Breast epithelium (tissue), 4 donors: ENCODE measurements at places on chromosomes 16 and 17. TPM values are rescaled to one million over a fixed set of nuclear protein-coding genes. Genes with fewer than 3 reads are reported as not detected.

- H3K4me3 ChIP-seq = no peak overlapping the region
- no peak overlapping the region for H3K27ac ChIP-seq
- H3K36me3 ChIP-seq = no peaks in the 10 kb centered on the region
- H3K4me1 ChIP-seq = no peaks in the 10 kb centered on the region
- DNase-seq = no peak
These were observed 372.7 kb downstream of the SLC39A11 start for GRCh38 chr17:72719578-72720493.

The CCL2 gene
- total RNA-seq = 26.5 TPM

DNA sequence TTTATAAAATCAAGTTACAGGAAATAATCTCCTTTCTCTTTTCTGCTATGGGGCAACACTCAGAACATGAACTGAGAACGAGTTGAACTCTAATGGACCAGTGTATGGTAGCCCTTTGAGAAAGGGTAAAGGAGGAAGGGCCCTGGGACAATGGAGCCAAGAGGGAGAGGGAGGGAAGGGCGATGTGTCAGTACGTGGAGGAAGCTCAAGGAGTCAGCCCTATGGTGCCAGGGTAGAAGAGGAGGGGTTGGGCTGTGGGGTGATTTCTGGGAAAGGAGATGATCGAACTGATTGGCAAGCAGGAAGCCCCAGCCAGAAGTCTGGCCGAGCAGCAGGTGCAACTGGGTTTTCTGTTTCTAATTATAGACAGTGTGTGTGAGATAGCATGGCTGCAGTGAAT, 4.3 kb upstream of the WIPI1 start:
- H3K4me3 ChIP-seq = no peak overlapping the region
- no peaks in the 10 kb centered on the region for H3K36me3 ChIP-seq
- H3K27me3 ChIP-seq = no peaks in the 10 kb centered on the region
- no peak for DNase-seq
- H3K4me1 ChIP-seq = no peaks in the 10 kb centered on the region

GRCh38 chr16:31439519-31439918, 3.1 kb downstream of the ZNF843 start:
- H3K4me3 ChIP-seq = no peak overlapping the region
- DNase-seq = no peak
- no peaks in the 10 kb centered on the region for H3K4me1 ChIP-seq

- H3K27ac ChIP-seq = no peak overlapping the region
- no peak overlapping the region for H3K4me3 ChIP-seq
- H3K4me1 ChIP-seq = no peaks in the 10 kb centered on the region
These were observed 28.9 kb upstream of the ABCC12 start for GRCh38 chr16:48184681-48185080.

- peaks cover 51% of the 10 kb centered on the region for H3K27me3 ChIP-seq
- H3K4me3 ChIP-seq = peak overlapping the region; percentile 29
- no peak for DNase-seq
- H3K36me3 ChIP-seq = no peaks in the 10 kb centered on the region
These were observed 51.3 kb upstream of the AMZ2 start for GRCh38 chr17:68196394-68197090.

The TSPOAP1 gene
- total RNA-seq = 26.9 TPM

- H3K36me3 ChIP-seq = no peaks in the 10 kb centered on the region
- H3K4me3 ChIP-seq = no peak overlapping the region
- H3K27me3 ChIP-seq = no peaks in the 10 kb centered on the region
- no peaks in the 10 kb centered on the region for H3K4me1 ChIP-seq
- H3K27ac ChIP-seq = peak overlapping the region; percentile 77
These were observed 20.0 kb upstream of the TBX2 start for GRCh38 chr17:61379457-61380216.

The SYNGR3 gene
- 0.64 TPM for total RNA-seq

DNA sequence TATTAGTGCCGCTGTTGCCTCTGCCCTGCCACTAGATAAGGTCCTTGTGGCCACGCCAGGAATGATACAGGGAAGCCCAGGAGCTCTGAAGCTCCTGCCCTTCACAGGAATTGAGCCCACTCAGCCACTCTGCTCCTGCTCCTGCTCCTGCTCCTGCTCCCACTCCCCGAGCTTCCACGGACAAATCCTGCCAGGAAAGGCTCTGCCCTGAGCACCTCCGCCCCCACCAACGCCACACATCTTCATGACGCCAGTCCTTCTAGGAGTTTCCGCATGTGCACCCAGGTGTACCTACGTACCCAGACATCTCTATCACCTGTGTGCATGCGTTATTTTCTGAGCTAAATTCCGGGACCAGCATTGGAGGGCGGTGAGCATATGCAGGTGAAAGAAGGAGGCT, 369.1 kb downstream of the C16orf95 start:
- no peak for DNase-seq
- H3K27ac ChIP-seq = no peak overlapping the region
- no peak overlapping the region for H3K4me3 ChIP-seq

The TEDC2 gene
- total RNA-seq = 0.98 TPM

DNA sequence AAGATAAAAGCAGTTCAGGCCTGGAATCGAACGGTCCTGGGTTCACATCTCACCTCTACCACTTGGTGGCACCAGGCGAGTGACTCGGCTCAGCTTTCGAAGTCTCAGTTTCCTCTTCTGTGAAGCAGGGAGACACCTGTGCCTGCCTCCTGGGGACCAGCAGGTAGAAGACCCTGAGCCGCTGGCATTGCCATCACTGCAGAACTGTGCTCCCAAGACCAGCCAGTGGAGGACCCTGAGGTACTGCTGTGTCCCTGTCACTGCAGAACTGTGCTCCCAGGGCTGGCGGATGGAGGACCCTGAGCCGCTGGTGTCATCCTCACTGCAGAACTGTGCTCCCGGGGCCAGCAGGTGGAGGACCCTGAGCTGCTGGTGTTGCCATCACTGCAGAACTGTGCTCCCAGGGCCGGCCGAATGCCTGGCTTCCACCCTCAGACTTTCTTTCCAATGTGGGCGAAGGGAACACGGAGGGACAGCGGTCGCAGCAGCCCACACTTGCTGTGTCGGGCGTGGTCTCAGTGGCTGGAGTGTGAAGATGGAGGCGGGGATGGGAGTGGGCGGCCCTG, 8.7 kb upstream of the SLC7A5 start:
- H3K27me3 ChIP-seq = peaks cover 15% of the 10 kb centered on the region
- H3K36me3 ChIP-seq = no peaks in the 10 kb centered on the region
- H3K4me3 ChIP-seq = no peak overlapping the region
- no peaks in the 10 kb centered on the region for H3K4me1 ChIP-seq

GRCh38 chr17:22703204-22703603, 1010.9 kb downstream of the KCNJ18 start:
- no peaks in the 10 kb centered on the region for H3K36me3 ChIP-seq
- H3K4me1 ChIP-seq = no peaks in the 10 kb centered on the region
- H3K27me3 ChIP-seq = no peaks in the 10 kb centered on the region
- no peak overlapping the region for H3K27ac ChIP-seq
- H3K4me3 ChIP-seq = no peak overlapping the region

The ADAD2 gene
- not detected for total RNA-seq

DNA sequence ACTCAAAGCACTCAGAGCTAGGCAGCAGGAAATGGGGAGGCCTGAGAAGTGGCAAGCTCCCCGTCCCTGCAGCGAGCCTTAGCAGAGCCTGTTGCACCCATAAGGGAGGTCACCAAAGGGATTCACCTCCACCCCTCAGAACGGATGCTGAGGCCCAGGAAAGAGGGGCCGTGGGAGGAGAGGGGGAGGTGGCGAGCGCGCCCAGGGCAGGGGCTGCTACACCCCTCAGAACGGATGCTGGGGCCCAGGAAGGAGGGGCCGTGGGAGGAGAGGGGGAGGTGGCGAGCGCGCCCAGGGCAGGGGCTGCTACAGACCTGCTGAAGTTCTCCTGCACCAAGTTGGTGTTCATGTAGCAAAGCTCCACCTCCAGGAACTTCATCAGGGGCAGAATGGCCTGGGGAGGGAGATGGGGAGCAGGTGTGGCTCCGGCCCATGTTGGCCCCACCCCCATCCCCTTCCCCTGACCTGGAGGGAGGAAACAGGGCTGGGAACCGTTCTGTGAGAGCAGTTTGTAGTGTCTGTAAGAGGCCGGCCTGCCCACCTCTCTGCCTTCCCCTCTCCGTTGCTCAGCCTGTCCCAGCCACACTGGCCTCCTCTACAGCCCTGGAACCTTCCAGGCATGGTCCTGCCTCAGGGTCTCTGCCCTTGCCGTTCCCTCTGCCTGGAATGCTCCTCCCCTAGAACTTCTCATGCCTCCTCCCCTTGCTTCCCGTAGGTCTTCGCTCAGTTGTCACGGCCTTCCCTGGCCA, 11.4 kb downstream of the UNC13D start:
- no peaks in the 10 kb centered on the region for H3K27me3 ChIP-seq
- DNase-seq = no peak
- H3K4me1 ChIP-seq = peaks cover 7% of the 10 kb centered on the region
- H3K36me3 ChIP-seq = no peaks in the 10 kb centered on the region
- H3K4me3 ChIP-seq = no peak overlapping the region
- peak overlapping the region; percentile 72 for H3K27ac ChIP-seq

The C17orf107 gene
- not detected for total RNA-seq

DNA sequence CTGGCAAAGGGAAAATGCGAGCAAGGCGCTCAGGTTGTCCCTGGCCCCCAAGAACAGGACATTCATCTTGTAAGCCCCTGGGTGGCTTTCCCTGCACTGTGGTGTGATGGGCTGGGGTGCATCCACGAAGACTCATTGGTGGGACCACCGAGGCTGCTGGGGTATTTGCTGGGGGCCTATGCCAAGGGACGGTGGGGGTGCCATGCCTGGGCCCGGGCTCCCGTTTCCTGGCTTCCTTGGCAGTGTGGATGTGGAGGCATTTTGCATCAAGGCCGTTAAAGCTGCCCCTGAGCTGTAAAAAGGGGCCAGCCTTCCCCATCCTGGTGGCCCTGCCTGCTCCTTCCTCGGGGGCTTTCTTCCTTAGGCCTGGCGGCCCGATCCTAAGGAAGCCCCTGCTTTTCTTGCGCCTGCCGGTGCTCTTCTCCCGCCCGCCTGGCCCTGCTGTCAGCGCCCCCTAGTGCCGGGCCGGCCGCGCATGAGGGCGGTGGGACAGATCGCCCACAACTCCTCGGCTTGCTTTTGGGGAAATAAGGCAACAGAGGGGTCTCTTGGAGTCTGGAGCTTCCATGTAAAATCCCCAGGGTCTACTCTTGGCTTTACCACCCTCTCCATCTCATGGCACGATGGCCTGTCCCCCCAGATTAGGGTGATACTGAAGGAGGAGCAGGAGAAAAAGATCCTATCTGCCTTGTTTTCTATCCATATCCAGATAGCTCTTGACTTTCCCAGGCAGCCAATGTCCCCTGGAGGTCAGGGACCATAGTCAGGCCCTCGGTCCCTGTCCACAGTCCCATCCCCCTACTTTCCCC, 9.8 kb upstream of the TBX2 start:
- H3K27me3 ChIP-seq = no peaks in the 10 kb centered on the region
- no peaks in the 10 kb centered on the region for H3K36me3 ChIP-seq
- no peaks in the 10 kb centered on the region for H3K4me1 ChIP-seq
- no peak overlapping the region for H3K4me3 ChIP-seq
- no peak overlapping the region for H3K27ac ChIP-seq

The C16orf46 gene
- 4.3 TPM for total RNA-seq

The KRT20 gene
- total RNA-seq = 6.6 TPM

DNA sequence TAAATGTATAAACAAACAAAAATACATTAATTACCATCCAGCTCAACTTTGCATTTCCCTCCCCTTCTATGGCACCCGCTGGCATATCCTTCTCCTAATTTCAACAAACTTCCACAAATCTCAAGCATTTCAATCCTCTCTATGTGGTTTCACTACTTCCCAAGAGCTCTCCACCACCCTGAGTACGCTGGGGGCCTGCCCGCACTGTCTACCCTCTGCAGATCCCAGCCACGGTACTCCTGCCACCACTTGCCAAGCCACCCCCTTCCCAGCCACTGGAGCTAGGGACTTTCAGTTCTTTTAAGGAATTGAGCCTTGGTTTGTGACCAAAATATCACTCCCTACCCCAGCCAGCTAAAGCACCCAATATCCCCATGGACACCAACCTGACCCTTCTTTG, 1.9 kb downstream of the TK2 start:
- H3K4me3 ChIP-seq = no peak overlapping the region
- no peaks in the 10 kb centered on the region for H3K4me1 ChIP-seq
- no peaks in the 10 kb centered on the region for H3K27me3 ChIP-seq

GRCh38 chr17:43634591-43635125, 27.1 kb downstream of the MEOX1 start:
- peak overlapping the region; percentile 41 for H3K27ac ChIP-seq
- no peaks in the 10 kb centered on the region for H3K36me3 ChIP-seq
- H3K27me3 ChIP-seq = no peaks in the 10 kb centered on the region
- no peak for DNase-seq
- H3K4me1 ChIP-seq = no peaks in the 10 kb centered on the region

The ANKFN1 gene
- 5.6 TPM for total RNA-seq

GRCh38 chr17:65131946-65132345, 5.2 kb upstream of the RGS9 start:
- no peaks in the 10 kb centered on the region for H3K27me3 ChIP-seq
- no peaks in the 10 kb centered on the region for H3K36me3 ChIP-seq
- no peak overlapping the region for H3K27ac ChIP-seq
- DNase-seq = no peak
- H3K4me1 ChIP-seq = no peaks in the 10 kb centered on the region

The C1QL1 gene
- 0.98 TPM for total RNA-seq

DNA sequence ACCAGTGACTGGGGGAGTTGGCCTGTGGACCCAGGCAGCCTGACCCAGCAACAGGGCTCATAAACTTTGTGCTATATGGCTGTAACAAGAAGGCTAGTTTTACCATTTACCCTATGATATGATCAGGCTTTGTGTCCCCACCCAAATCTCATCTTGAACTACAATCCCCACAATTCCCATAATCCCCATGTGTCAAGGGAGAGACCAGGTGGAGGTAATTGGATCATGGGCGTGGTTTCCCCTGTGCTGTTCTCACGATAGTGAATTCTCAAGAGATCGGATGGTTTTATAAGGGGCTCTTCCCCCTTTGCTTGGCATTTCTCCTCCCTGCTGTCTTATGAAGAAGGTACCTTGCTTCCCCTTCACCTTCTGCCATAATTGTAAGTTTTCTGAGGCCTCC, 111.2 kb upstream of the NLRP1 start:
- H3K27ac ChIP-seq = no peak overlapping the region
- H3K4me1 ChIP-seq = no peaks in the 10 kb centered on the region
- H3K36me3 ChIP-seq = no peaks in the 10 kb centered on the region
- no peak for DNase-seq
- no peaks in the 10 kb centered on the region for H3K27me3 ChIP-seq

DNA sequence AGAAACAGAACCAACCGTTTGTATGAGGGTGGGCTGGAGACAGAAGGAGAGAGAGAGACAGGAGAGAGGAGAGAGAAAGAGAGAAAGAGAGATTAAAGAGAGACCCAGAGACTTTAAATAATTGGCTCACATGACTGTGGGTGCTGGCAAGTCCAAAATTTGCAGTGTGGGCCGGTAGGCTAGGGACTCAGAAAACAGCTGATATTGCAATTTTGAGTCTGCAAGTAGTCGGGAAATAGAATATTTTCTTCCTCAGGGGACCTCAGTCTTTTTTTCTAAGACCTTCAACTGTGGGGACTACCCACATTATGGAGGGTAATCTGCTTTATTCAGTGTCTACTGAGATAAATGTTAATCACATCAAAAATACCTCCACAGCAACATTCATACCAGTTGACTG, 1439.0 kb downstream of the CDH11 start:
- H3K36me3 ChIP-seq = no peaks in the 10 kb centered on the region
- no peak for DNase-seq
- H3K4me1 ChIP-seq = no peaks in the 10 kb centered on the region
